H9 (cell line): ENCODE measurements at places on chromosomes 11 and 22.

GRCh38 chr11:122782222-122782621 lies 56.1 kb upstream of the CRTAM start:
- no peak for DNase-seq

GRCh38 chr11:73326929-73327811 lies 19.1 kb downstream of the ARHGEF17 start:
- DNase-seq, result no peak

DNA sequence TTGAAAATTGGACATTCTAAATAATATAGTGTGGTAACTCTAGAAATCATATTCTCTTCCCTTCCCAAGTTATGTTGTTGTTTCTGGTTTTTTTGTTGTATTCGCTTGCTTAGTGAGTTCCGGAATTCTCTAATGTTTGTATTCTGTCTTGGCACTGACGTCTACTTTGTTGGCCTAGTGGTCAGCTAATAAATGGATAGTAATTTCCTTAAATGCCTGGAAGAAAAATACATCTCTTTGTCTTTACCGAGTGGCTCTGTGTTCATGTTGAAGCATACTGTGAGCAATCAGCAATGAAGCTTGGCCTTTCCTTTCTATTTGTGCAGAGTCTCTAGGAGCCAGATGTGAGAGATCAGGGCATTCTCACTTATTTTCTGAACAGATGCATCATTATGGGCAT lies 1225.7 kb downstream of the JRKL start:
- DNase-seq, result no peak

- no peak for DNase-seq
Measured at GRCh38 chr22:23718371-23719165, 27.8 kb downstream of the RGL4 start.

- DNase-seq, result no peak
Measured at GRCh38 chr11:73034777-73035176, 107.3 kb downstream of the FCHSD2 start.

- no peak for DNase-seq
Measured at GRCh38 chr11:116692318-116693101, 80.3 kb downstream of the BUD13 start.

DNA sequence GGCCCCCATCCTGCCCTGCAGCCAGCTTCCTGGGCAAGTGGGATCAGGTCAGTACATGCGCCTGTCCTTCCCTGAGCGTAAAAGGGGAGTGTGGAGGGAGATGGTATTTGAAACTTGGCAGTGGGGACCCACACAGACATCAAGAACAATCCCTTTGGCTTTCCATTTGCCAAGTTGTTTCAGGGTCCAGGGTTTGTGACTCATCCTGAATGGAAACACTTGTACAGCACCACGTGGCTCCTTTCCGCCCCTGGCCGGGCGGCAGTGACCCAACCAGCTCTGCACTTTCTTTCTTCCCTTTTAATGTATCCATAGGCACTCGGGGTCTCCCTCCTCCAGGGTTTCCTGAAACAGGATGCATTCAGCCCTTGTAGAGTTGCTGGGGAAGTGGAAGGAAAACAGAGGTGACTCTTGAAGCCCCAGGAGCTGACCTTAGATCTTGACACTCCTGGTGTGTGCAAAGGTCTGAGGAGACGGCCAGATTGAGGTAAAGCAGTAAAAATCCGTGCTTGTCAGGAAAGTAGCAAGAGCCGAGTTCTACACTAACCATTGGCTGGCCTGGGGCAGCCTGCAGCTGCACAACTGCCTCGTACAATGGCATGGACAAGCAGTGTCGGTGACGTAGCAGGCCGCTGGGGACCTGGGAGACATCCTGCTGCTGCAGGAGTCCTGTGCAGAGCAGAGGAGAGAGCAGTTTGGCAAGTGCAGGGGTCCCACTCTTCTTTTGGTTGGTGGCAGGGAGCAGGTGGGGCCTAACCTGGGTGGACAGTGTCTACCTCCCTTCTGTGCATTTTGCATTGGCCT lies 189.8 kb downstream of the SNX19 start:
- DNase-seq, result no peak

GRCh38 chr11:83070731-83071566 lies 748 bp downstream of the RAB30 start:
- DNase-seq, result no peak

DNA sequence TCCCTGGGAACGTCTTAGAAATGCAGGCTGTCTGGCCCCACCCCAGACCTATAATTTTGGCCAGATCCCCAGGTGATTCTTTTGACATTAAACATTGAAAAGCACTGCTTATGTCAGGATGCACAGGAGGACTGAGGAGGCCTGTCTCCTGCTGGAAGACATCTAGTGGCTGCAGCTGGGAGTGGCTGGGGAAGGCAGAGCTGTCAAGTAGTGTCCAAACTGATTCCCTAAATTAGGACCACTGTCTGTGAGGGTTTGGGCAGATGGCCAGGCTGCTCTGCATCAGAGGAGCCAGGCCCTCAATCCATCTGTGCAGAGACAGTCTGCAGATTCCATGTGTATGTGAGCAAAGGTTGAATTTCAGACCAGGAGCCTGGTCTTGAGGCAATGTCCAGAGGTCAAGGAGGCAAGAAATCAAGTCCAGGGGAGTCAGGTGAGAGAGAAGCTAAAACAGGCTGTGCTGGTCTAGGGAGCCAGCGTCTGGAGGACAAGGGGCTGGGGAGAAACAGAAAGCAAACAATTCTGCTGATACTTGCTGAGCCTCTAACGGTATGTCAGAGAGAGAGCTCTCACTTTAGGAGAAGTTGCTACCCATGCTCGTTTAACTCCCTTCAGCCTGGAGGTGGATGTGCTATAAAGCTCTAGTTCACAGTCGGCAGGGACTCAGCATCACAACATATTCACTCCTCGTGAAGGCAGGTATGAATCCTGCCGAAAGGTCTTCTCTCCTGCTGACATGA lies 15.3 kb upstream of the SYTL2 start:
- peak; percentile 54 for DNase-seq

DNA sequence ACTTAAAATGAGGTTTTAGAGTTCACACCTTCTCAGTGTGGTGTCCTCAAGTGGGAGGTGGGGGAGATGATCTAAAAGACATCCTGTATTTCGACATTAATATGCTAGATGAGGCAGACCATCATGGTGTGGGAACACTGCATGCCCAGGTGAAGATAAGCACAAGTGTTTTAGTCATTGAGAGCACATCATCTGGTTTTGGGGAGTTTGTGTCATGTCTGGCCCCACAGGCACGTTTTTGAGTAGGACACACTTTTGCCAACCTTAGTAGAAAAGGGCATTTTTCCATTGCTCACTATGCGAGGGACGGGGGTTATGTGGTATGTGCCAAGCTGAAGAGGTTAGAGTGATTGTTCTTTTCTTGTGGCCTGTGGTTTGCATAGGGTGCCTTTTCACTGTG lies 189.3 kb downstream of the DBX1 start:
- no peak for DNase-seq

GRCh38 chr11:113077379-113077778 lies 116.2 kb downstream of the NCAM1 start:
- DNase-seq, result no peak

DNA sequence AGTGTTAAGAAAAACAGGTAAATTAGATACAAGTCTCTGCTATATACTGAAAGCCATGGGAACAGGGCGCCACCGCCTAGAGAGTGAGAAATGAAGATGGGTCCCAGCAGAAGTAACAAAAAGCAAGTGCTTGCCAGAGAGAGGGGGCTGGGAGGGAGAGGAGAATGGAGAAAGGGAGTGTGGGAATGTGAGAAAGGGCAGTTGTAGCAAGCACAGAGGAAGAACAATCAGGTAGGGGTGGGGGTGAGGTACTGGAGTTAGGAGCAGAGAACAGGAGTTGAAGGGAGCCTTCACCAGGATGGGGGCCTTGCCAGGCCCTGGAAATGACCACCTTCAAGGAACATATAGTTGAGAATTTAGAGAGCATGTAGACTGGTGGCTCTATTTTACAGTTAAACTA lies 66.8 kb downstream of the TCF20 start:
- DNase-seq, result no peak

DNA sequence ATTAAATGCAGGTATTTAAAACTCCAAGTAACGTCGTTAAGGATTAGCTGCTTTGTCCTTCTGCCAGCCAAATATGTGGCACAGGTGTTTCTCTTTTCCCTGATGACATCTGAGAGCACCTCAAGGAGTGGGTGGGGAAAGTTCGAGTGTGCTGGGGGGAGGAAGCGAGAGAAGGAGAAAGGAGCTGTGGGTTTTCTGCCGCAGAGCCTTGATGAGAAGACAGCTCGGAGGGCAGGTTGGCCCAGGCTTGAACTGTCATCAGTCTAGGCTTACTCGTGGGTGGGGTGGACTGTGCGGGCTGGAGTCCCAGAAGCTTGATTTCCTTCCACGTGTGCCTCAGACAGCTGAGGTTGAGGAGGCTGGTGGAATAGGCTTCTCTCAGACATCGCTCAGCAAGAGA lies 15.2 kb upstream of the SORL1-AS1 start:
- DNase-seq, result no peak

GRCh38 chr22:24146194-24146616 lies 35.1 kb upstream of the SUSD2 start:
- peak; percentile 78 for DNase-seq

DNA sequence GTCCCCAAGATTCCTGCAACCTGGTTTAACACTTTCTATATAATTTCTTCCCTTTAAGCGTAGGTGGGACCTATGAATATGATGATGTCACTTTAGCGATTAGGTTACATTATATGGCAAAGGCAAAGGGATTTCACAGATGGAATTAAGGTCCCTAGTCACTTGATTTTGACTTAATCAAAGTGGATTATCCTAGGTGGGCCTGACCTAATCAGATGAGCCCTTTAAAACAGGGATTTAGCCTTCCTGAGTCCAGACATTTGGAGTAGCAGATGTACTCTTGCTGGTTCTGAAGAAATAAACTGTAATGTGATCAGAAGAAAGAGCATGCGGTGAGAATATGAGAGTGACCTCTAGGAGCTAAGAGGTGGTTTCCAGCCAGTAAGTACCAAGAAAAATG lies 67.8 kb upstream of the LIN7C start:
- no peak for DNase-seq

DNA sequence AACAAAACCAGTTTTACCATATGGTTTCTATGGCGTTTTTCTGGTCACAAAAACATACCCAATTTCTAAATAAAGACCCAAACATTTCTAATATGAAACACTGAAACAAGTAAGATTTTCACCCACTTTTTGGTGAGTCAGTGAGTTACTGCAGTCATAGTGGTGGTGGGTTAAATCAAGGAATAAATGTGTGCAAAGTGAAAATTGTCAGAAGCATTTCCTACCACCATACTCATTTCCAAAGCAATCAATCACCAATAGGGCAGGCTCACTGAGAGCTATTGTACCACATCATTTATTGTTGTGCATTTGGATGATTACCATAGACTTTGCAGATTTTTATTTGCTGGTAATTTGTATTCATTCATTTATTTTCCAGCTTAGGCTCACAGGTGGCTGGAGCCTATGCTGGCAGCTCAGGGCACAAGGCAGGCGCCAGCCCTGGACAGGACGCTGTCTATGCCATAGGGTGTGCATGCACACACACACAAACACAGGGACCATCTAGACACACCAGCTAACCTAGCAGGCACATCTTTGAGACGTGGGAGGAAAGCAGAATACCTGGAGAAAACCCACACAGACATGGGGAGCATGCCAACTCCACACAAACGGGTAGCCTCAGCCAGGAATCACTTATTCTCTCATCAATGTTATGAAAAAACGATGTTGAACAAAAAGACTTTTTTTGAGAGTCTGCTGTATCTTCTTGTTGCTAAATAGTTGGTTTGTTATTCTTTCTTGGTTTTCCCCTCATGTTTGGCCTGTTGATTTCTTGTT lies 5.1 kb downstream of the FAM118B start:
- no peak for DNase-seq

GRCh38 chr11:646214-646613 lies 9.1 kb downstream of the DRD4 start:
- no peak for DNase-seq

- no peak for DNase-seq
Measured at GRCh38 chr11:7488681-7489080, 3.4 kb downstream of the OLFML1 start.

DNA sequence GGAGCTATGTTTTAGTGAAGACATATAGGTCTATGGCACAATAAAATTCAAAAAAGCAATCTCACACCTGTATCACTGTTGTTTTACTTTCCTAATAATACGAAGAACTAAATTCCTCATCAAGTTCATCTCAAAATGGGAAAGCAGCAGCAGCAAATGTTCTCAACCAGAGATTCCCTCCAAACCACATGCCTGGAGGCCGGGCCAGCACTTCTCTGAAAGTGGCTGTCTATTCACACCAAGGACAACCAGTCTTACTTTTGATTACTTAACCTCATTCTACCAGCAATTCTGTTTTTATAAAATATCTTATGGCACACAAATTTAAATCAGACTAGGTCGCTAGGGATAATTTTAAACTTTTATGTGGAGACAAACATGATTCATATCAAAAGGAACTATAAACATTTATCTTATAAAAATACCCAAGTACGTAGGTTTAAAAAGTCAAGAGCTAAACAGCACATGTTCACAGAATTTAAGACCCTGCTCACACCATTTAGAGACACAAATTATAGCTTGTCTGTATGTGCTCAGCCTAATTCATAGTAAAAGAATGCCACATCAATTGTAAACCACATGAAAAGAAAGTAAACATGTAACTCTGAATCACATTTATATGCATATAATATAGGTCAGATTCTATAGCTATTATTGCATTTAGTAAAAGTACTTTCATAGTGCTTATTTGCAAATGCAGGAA lies 46.1 kb downstream of the RRAS2 start:
- no peak for DNase-seq

DNA sequence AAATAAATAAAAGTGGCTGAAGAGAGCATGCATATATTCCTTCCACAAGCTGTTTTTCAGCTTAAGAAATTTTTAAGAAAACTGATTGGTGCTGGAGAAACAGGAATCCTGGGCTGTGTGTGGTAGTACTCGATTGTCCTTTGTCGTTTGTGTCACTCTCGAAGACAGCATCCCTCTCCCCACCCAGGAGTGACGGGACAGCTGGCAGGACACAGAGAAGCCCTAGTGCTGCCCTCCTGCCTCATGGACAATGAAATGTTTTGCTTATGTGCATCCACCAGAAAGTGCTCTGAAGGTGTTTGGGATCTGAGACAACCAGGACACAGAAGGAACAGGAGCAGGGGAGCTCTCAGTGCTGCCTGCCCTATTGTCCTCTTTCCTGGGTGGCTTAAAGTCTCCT lies 12.8 kb downstream of the PLAAT4 start:
- DNase-seq, result no peak

DNA sequence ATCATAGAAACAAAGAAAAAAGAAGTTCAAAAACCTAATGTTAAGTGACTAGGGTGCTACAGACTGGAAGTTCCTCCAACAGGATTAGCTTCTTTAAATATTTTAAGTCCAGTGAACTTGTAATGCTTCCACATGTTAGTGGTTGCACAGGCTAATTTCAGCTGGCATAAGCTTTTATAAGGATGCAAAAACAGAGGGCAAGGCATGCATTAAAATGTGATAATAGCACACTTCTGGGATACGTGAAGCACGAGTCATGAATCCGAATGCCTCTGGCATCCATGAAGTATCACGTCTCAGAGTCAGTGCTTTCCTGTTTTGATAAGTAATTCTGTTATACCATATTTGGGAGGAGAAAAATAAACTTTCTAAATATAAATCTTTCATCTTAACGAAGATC lies 106.8 kb downstream of the DCDC1 start:
- DNase-seq, result no peak
